Fibroblast of villous mesenchyme (primary cell): ENCODE measurements at places on chromosomes 13 and 19. TPM values are rescaled to one million over a fixed set of nuclear protein-coding genes. Genes with fewer than 3 reads are reported as not detected.

DNA sequence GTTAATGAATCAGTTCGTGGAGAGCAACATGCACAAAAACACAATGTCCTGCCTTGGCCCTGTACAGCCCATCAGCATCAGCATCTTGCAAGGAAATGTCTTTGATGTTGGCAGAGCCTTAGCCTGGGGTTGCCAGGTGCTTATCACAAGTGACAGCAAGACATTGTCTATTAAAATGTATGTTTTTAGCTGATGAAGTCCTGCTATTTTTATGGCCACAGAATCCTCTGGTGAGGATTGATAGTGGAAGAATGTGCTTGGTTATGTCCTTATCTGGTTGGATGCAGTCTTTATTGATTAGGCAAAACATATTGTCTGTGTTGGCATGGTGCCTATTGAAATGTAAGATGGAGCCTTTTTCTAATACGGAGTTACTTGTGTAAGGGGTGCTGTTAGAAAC, 1427.0 kb upstream of the MIR17HG start:
- no peak for DNase-seq

DNA sequence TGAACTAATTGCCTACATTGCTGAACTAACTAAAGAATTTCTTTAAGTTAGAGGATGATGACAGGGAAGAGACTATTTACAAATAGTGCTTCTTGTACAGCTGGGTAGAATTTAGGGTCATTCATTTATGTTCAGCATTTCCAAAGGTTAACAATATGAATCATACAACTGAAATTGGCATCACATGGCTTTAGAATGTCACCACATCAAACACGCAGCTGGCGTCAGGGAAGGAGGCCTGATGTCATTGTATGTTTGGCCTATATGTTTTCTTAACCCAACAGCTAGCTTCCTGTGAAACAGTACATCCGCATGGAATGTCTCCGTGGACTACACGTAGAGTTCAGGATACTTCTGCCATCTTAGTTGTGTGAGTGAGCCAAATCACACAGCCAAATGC, 99.0 kb upstream of the TNFSF11 start:
- DNase-seq: peak; percentile 33

- no peak for DNase-seq
These were observed 139.2 kb downstream of the ZAR1L start for GRCh38 chr13:32175943-32176342.

DNA sequence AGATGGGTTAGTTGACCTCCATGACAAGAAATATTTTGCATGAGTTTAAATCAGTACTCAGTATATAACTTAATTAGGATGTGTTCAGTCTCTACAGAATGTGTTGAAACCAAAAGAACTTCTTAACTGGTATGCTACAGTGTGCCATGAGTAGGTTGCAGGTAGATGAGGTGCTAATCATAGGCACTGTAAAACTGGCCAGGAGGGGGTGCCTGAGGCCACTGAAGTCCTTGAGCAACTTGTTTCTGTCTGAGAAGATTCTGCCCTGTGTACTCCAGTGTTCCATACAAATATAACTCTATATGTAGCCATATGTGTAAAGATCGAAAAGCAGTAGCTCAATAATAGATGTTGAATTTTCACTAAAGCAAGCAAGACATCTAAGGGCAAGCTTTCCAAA, 549.2 kb upstream of the KLF12 start:
- DNase-seq: peak; percentile 6

GRCh38 chr13:47206111-47206510, 309.3 kb upstream of the HTR2A start:
- no peak for DNase-seq

GRCh38 chr19:1823539-1824251, 11.6 kb upstream of the ATP8B3 start:
- DNase-seq: no peak

GRCh38 chr13:114068656-114069318, 63.6 kb downstream of the RASA3 start:
- peak; percentile 94 for DNase-seq

DNA sequence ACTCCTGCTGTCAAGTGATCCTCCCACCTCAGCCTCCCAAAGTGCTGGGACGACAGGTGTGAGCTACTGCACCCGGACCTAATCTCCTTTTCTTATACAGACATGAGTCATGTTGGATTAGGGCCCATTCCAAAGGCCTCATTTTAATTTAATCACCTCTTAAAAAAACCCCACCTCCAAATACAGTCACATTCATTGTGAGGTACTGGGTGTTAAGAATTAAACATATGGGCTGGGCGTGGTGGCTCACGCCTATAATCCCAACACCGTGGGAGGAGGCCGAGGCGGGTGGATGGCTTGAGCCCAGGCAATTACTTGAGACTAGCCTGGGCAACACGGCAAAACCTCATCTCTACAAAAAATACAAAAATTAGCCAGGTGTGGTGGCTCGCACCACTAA, 46.6 kb downstream of the PIN1 start:
- no peak for DNase-seq

- DNase-seq: peak; percentile 90
These were observed 32.2 kb downstream of the RCBTB2 start for GRCh38 chr13:48500652-48501197.

- DNase-seq: peak; percentile 46
These were observed 64.3 kb downstream of the CACNA1A start for GRCh38 chr19:13441810-13442512.

DNA sequence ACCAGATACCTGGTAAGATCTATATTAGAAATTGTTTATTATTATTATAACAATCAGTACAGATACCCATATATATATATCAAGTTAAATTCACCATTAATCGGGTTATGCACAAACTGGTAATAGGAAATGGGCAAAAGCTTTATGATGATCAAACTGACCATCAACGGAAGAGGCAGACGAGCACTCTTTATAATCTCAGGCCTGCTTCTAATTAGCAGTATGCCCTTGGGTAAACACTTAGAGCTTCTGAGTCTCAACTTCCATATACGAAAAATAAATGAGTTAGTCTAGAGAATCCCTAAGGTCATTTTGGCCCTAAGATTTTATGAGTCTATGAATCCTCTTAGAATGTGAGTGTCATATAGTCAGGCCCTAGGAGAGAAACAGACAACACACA, 710.9 kb downstream of the PCDH9 start:
- no peak for DNase-seq

DNA sequence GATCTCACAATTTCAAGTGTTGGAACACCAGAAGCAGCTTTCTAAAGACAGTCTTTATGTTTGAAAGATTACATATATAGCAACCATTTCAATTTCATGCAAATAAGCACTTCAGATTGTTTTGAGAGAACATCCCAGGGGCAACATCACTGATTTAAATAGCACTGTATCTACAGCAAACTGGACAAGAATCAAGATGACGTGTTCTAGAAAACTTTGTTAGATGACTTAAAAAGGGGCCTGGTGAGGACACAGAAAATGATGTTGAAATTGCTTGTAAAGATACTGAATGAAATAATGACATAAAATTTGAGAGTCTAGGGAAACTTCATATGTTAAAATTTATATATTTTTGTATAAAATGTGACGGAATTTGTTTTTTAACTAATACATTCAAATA, 277.1 kb downstream of the KLF12 start:
- DNase-seq: no peak

DNA sequence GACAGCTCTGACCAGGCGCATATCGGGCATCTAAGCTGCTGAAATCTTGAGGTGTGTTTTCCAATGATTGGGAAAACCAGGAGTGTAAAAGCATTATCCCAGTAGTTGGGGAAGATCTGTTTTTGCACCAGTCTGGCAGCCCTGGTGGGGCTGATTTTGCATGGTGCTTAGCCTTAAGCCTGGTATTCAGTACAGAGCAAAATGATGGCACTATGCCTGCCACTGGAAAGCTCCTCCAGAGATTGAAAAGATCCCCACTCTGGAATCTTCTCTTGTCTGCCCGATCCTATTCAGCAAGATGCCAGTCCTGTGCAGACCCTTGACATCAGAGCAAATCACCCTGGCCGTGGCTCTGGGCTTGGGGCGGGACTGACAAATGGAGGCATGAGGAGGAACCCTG, 44.7 kb upstream of the SIAH3 start:
- no peak for DNase-seq

GRCh38 chr13:31073859-31074718, 87.6 kb downstream of the HSPH1 start:
- DNase-seq: peak; percentile 70

GRCh38 chr19:36709423-36709822, 22.0 kb downstream of the ZNF567 start:
- DNase-seq: no peak

DNA sequence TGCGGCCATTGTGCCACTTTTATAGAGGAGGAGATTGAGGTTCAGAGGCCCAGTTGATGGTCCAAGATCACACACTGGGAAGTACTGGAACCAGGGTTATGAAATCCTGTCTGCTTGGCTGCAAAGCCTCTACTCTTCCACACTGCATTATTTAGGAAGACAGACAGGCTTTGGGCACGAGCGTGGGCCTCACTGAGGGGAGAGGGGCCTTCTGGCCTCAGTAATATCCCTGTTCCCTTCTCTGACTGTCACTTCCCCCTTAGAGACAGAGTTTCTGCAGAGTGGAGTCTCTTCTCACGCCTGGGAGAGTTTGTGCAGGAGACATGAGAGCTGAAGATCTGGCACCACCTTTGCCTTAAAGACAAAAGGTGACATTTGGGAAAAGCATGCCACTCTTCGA, 49.0 kb upstream of the PNMA8B start:
- no peak for DNase-seq

DNA sequence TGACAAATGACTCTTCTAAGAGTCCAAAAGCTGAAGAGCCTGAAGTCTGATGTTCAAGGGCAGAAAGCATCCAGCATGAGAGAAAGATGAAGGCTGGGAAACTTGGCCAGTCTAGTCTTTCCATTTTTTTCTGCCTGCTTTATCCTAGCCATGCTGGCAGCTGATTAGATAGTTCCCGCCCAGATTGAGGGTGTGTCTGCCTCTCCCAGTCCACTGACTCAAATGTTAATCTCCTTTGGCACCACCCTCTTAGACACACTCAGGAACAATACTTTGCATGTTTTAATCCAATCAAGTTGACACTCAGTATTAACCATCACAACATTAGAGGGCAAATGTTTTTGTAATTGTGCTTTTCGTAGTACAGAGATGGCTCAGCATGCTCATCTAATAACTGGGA, 267.5 kb upstream of the KLHL1 start:
- DNase-seq: no peak

DNA sequence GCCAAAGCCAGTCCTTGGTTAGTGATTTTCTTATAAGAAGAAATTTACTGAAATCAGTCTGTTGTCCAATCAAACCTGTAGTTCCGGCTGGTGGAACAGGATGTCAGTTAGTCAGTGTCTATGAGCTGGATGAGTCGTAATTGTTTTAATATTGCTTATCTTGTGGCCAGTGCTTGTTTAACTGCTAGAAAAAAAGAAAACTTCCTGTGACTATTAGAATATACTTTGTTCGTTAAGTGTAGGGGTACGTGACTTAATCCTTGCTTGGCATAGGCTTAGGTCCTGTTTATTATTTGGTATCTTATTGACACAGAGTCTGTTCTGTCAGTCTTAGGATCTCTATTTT, 1484.8 kb upstream of the MIR17HG start:
- DNase-seq: no peak

The C19orf81 gene
- total RNA-seq: 0.97 TPM in 1 of 2 replicates, not detected in the other

The PGLYRP1 gene
- not detected in 2 replicates for total RNA-seq

The TGFBR3L gene
- total RNA-seq: 0.86 and 0.97 TPM in 2 replicates

The RDH8 gene
- not detected in 2 replicates for total RNA-seq

The SHISA2 gene
- 0.32 TPM in 1 of 2 replicates, not detected in the other for total RNA-seq

The ZNF444 gene
- total RNA-seq: 14.2 and 16.4 TPM in 2 replicates

The IQCN gene
- total RNA-seq: 0.86 and 0.97 TPM in 2 replicates

The ASF1B gene
- 8.1 and 8.2 TPM in 2 replicates for total RNA-seq

The ZNF431 gene
- total RNA-seq: 7.1 and 9.9 TPM in 2 replicates

The APOC1 gene
- total RNA-seq: 1.3 and 2.6 TPM in 2 replicates

The USHBP1 gene
- total RNA-seq: not detected in 2 replicates

The STOML3 gene
- total RNA-seq: not detected in 2 replicates

The ZNF615 gene
- 9.0 and 9.9 TPM in 2 replicates for total RNA-seq
